ENCODE measurements at places on chromosomes 1 and 21.
A peak's percentile ranks its signal among the peaks of the same experiment; 100 is the strongest.

- H3K36me3 ChIP-seq, result no peaks in the 10 kb centered on the region
- no peak overlapping the region for H3K27ac ChIP-seq
Measured at GRCh38 chr1:119814288-119814687, 3.0 kb upstream of the REG4 start.

DNA sequence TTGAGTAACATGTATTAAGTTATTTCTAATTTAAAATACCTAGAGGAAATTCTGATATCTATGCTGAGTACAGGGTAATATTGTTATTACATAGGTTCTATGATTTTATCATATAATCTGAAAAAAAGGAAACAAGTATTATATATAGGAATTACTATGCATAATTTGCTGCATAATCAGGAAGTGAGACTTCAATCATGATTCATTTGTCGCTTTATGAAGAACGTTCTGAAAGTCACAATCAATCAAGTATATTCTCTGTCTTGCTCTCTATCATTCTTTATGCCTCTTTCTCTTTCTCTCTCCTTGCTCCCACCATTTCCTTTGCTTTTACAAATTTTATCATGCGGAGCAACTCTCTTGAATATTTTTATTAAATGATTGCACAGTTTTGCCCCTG is 1130.3 kb downstream of the PLA2G4A start:
- DNase-seq, result no peak
- no peaks in the 10 kb centered on the region for H3K36me3 ChIP-seq
- H3K4me3 ChIP-seq, result no peak overlapping the region

GRCh38 chr1:59292562-59292961 is 4.3 kb upstream of the FGGY start:
- DNase-seq, result no peak
- H3K27ac ChIP-seq, result no peak overlapping the region
- H3K27me3 ChIP-seq, result no peaks in the 10 kb centered on the region
- H3K36me3 ChIP-seq, result no peaks in the 10 kb centered on the region

DNA sequence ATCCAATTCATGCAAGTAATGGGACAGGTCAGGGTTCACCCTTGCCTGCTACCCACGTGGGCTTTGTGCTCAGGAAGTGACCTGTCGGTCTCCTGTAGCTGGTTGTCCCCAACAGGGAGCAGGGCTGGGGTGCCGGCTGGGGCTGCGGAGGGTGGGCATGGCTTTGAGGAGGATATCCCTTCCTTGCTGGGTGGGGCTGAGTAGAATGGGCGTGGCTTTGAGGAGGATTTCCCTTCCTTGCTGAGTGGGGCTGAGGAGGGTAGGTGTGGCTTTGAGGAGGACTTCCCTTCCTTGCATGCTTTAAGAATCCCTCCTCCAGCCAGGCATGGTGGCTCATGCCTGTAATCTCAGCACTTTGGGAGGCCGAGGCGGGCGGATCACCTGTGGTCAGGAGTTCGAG is 151.3 kb downstream of the CLIC6 start:
- no peaks in the 10 kb centered on the region for H3K27me3 ChIP-seq
- H3K4me3 ChIP-seq, result no peak overlapping the region
- no peak for DNase-seq
- peaks cover 6% of the 10 kb centered on the region for H3K4me1 ChIP-seq
- no peaks in the 10 kb centered on the region for H3K36me3 ChIP-seq

- peak within 1 kb of the TSS; percentile 44 for H3K4me3 ChIP-seq
- DNase-seq, result peak; percentile 27
- no peaks in the 10 kb centered on the region for H3K36me3 ChIP-seq
- peak within 1 kb of the TSS; percentile 36 for H3K27ac ChIP-seq
- H3K4me1 ChIP-seq, result no peaks in the 10 kb centered on the region
Measured at GRCh38 chr1:14598498-14599182, at the start of gene KAZN. Gene KAZN, plus strand, starts transcription at chr1:14598685.

GRCh38 chr1:6483017-6483760 is 8.3 kb downstream of the PLEKHG5 start:
- no peak overlapping the region for H3K27ac ChIP-seq
- H3K27me3 ChIP-seq, result no peaks in the 10 kb centered on the region
- H3K4me1 ChIP-seq, result peaks cover 6% of the 10 kb centered on the region
- no peak overlapping the region for H3K4me3 ChIP-seq
- no peaks in the 10 kb centered on the region for H3K36me3 ChIP-seq

DNA sequence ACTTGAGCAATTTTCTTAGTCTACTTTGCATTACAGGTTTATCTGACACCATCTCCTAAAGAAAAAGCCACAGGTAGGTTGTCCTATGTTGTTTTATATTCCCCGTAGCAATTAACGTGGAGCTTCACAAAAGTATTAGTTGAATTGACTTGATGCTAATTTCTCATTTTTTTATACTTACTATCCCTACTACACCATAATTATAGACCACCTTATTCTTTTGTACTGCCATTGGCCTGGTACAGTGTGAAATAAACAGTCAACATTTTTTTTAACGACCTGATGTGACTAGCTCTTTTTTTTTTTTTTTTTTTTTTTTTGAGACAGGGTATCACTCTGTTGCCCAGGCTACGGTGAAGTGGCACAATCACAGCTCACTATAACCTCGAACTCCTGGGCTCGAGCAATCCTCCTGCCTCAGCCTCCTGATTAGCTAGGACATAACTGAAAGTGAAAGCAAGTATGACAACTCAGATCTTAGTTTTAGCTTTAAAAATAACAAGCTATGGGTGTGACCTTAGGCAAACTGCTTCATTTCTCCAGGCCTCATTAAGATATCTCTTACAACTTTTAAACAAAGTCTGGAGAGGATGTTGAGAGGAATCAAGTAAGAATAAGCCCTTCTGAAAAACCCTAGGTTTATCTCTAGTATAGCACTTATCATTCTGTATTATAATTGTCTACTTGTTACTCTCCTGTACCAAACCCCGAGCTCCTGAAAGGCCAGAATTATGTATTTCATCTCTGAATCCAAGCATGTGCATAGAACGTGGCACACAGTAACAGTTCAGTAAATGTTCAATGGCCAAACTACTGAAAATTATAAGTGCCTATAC is 49.5 kb downstream of the LUZP1 start:
- H3K4me1 ChIP-seq, result peaks cover 3% of the 10 kb centered on the region
- H3K4me3 ChIP-seq, result peak overlapping the region; percentile 48
- no peak for DNase-seq

- no peaks in the 10 kb centered on the region for H3K4me1 ChIP-seq
- DNase-seq, result no peak
- no peak overlapping the region for H3K27ac ChIP-seq
- H3K27me3 ChIP-seq, result no peaks in the 10 kb centered on the region
Measured at GRCh38 chr1:2595812-2596529, 9.4 kb downstream of the PRXL2B start.

GRCh38 chr1:203600782-203601513 is 25.7 kb upstream of the ATP2B4 start:
- H3K27me3 ChIP-seq, result no peaks in the 10 kb centered on the region
- no peaks in the 10 kb centered on the region for H3K36me3 ChIP-seq
- H3K4me1 ChIP-seq, result no peaks in the 10 kb centered on the region
- no peak overlapping the region for H3K27ac ChIP-seq
- no peak for DNase-seq
- H3K4me3 ChIP-seq, result no peak overlapping the region

DNA sequence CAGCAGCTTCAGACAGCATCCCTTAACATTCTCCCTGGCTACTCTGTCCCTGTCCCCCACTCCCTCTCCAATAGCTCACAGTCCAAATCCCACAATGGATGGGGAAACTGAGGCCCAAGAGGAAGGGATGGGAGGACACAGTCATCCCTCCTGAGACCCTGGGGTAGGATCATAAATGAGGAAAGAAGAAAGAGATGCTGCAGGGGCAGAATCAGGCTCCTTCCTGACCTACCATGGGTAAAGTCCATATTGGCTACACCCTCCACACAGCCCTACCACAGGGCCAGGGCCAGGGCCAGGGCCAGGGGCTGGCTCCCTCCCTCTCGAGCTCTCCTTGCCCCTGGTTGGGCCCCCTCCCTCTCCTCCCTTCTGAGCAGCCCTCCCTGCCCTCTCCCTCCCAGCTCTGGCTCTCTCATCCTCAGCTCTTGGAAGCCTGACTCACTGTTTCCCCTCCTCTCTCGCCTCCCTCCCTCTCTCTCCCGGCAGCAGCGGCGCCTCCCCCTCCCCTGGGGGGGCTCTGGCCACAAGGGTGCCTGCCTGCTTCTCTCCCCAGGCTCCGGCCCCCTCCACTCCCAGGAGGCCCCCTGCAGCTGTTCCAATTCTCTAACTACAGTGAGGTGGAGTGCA is 4.9 kb downstream of the AHDC1 start:
- H3K4me3 ChIP-seq, result peak overlapping the region; percentile 49
- H3K36me3 ChIP-seq, result no peaks in the 10 kb centered on the region
- H3K27me3 ChIP-seq, result no peaks in the 10 kb centered on the region
- DNase-seq, result no peak
- peaks cover 40% of the 10 kb centered on the region for H3K4me1 ChIP-seq

- H3K27me3 ChIP-seq, result no peaks in the 10 kb centered on the region
- H3K4me3 ChIP-seq, result no peak overlapping the region
- no peaks in the 10 kb centered on the region for H3K4me1 ChIP-seq
- H3K27ac ChIP-seq, result peak overlapping the region; percentile 38
Measured at GRCh38 chr1:14238472-14239307, 359.8 kb upstream of the KAZN start.

- no peak overlapping the region for H3K4me3 ChIP-seq
- no peak for DNase-seq
- no peaks in the 10 kb centered on the region for H3K4me1 ChIP-seq
- H3K27me3 ChIP-seq, result no peaks in the 10 kb centered on the region
- peak overlapping the region; percentile 4 for H3K27ac ChIP-seq
Measured at GRCh38 chr1:172269084-172269483, 151.4 kb upstream of the C1orf105 start.

GRCh38 chr1:165068741-165069140 is 287.8 kb downstream of the LMX1A start:
- no peaks in the 10 kb centered on the region for H3K27me3 ChIP-seq
- no peaks in the 10 kb centered on the region for H3K4me1 ChIP-seq
- no peak for DNase-seq
- no peak overlapping the region for H3K4me3 ChIP-seq
- H3K36me3 ChIP-seq, result no peaks in the 10 kb centered on the region
- no peak overlapping the region for H3K27ac ChIP-seq

- DNase-seq, result no peak
- H3K4me3 ChIP-seq, result no peak overlapping the region
- peaks cover 4% of the 10 kb centered on the region for H3K36me3 ChIP-seq
- H3K27ac ChIP-seq, result no peak overlapping the region
- H3K27me3 ChIP-seq, result no peaks in the 10 kb centered on the region
Measured at GRCh38 chr1:25243907-25244306, 3.3 kb downstream of the RSRP1 start.

- no peaks in the 10 kb centered on the region for H3K4me1 ChIP-seq
- H3K27ac ChIP-seq, result peak overlapping the region; percentile 69
- no peaks in the 10 kb centered on the region for H3K27me3 ChIP-seq
- H3K4me3 ChIP-seq, result peak overlapping the region; percentile 61
- H3K36me3 ChIP-seq, result no peaks in the 10 kb centered on the region
- DNase-seq, result no peak
Measured at GRCh38 chr1:1461721-1462317, 9.7 kb upstream of the ATAD3B start.

GRCh38 chr1:6521536-6521935 is 30.1 kb upstream of the PLEKHG5 start:
- H3K27ac ChIP-seq, result no peak overlapping the region
- DNase-seq, result no peak
- H3K4me1 ChIP-seq, result peaks cover 13% of the 10 kb centered on the region

DNA sequence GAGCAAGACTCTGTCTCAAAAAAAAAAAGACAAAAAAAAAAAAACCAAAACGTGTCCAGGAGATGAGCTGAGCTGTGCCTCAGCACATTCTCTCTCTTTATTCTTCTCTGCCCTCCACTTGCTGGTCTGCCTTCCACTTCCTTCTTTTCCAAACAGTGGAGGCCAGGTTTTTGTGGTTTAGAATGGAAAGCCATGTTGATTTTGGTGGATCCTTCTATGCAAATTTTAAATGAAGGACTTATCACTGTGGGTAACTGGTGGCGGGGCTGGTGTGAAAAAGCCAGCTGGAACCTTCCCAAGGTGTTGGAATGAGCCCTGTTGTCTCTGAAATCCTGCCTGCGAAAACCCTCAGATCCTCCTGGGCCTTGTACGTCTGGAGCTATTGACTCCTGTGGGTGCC is 61.9 kb downstream of the PTPRU start:
- no peak overlapping the region for H3K27ac ChIP-seq
- H3K4me1 ChIP-seq, result no peaks in the 10 kb centered on the region
- no peak for DNase-seq
- H3K27me3 ChIP-seq, result no peaks in the 10 kb centered on the region
- H3K4me3 ChIP-seq, result no peak overlapping the region

DNA sequence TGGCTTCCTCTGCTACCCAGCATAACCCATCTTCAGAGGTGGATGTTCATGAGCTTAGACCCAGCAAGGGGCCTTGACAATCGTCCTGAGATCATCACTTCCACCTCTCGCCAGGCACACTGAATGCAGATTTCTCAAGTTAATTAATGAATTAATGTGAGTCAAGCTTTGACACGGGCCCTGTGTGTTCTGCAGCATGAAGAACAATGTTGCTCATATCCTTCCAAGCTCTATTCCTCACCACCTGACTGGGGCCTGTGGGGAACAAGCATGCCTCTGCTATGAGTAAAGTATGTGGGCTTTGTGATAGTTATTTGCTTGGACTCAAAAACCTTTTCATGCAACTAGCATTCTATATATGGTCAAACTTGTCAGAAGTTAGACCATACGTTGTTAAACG is 122.0 kb downstream of the SEC16B start:
- H3K4me1 ChIP-seq, result no peaks in the 10 kb centered on the region
- DNase-seq, result no peak
- no peak overlapping the region for H3K27ac ChIP-seq

DNA sequence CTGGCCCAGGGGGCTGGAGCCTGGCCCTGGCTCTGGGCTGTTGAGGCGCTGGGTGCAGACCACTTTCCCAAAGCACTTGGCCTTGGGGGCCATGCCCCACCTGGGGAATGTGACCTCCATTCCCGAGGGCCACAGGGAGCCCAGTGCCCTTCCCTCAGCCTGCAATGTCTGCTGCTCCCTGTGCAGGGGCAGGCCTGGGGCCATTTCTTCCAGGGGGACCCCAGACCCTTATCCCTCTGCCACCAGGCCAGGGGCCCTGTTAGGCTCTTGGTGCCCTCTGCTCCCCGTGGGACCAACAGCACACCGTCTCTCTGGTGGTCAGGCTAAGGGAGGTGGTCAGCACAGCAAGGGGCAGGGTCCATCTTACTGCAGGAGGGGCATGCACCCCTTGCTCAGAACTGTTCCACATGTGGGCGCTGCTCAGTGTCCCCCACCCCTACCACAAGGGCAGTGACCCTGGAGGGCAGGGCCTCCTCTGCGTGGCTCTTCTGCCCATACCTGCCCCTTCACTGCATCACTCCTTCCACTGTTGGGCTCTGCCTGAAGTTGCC is 1.1 kb upstream of the TMEM52 start:
- no peaks in the 10 kb centered on the region for H3K27me3 ChIP-seq
- no peak overlapping the region for H3K4me3 ChIP-seq
- H3K27ac ChIP-seq, result peak overlapping the region; percentile 54
- H3K36me3 ChIP-seq, result no peaks in the 10 kb centered on the region
- peaks cover 6% of the 10 kb centered on the region for H3K4me1 ChIP-seq

GRCh38 chr1:205456383-205456867 is 580 bp upstream of the BLACAT1 start:
- peak overlapping the region; percentile 61 for H3K4me3 ChIP-seq
- H3K27me3 ChIP-seq, result peaks cover 11% of the 10 kb centered on the region
- no peak overlapping the region for H3K27ac ChIP-seq
- H3K4me1 ChIP-seq, result peaks cover 8% of the 10 kb centered on the region
- DNase-seq, result no peak

- no peak overlapping the region for H3K4me3 ChIP-seq
- no peak for DNase-seq
- H3K27me3 ChIP-seq, result no peaks in the 10 kb centered on the region
- no peaks in the 10 kb centered on the region for H3K36me3 ChIP-seq
- H3K27ac ChIP-seq, result peak overlapping the region; percentile 57
Measured at GRCh38 chr1:85019994-85020393, 23.1 kb upstream of the MCOLN2 start.

- no peaks in the 10 kb centered on the region for H3K4me1 ChIP-seq
- H3K4me3 ChIP-seq, result no peak overlapping the region
- DNase-seq, result no peak
- H3K27me3 ChIP-seq, result no peaks in the 10 kb centered on the region
- no peaks in the 10 kb centered on the region for H3K36me3 ChIP-seq
Measured at GRCh38 chr1:25084407-25084806, 147.9 kb downstream of the SYF2 start.

Measured in breast epithelium (tissue), 4 donors.